ENCODE measurements at places on chromosomes 6 and 20.

GRCh38 chr6:139820210-139820609 is 445.8 kb upstream of the CITED2 start:
- DNase-seq, result no peak

- DNase-seq, result no peak
These were observed 514 bp downstream of the TCFL5 start for GRCh38 chr20:62860924-62861691.

DNA sequence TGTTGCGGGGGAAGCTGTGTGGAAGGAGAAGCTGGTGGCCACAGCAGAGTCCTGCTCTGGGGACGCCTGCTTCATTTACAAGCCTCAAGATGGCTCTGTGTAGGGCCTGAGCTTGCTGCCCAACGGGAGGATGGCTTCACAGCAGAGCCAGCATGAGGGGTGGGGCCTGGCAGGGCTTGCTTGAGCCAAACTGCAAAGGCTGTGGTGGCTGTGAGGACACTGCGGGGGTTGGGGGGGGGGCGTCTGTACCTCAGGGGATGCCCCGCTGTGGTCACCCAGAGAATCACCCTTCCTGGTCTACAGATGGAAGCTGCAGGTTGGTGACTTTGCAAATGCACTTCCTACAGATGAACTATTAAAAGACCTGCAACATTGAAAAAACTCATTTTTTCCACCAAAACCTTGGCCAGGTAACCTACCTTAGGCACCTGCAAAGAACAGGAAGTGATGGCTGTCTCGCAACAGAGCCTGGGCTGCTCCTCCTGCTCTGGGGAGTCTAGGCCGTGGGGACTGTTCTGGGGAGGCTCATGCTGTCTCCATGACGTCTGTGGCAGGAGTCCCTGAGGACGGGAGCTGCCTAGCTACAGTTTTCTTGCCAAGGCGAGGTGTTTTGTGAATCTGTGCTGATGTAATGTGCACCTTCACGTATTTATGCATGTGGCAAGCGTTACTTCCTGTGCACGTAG is 7.3 kb downstream of the NPBWR2 start:
- DNase-seq, result no peak

DNA sequence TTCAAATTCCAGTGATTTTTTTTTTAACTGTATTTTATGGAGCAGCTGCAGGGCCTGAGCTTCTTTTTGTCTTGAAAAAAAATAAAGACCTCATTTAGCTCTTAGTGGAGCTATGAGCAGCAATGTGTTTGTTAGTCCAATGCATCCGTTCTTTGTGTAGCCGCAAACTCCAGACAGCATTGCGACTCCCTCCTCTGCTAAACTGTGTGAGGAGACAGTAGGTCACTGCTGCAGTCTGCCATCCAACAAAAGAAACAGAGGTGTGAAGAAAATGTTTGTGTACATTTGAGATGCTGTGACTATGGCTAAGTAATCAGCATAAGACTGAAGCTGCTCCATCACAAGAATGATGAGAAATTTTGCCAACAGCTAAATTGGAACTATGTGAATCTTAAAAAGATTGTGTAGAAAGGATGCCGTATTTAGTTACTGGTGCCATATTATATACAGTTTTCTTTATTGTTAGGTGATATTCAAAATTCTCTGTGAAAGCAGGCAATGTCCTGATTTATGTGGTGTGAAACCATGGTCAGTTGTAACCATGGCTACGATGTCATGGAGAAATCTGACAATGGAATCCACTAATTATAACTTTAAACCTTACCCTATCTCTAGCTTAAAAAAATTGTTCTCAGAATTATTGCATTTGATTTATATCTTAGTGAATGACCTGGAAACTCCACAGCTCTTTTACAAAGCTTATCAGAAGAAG is 428.8 kb upstream of the EPHA7 start:
- DNase-seq, result no peak

GRCh38 chr6:13712599-13712898 is 914 bp upstream of the RANBP9 start:
- no peak for DNase-seq

DNA sequence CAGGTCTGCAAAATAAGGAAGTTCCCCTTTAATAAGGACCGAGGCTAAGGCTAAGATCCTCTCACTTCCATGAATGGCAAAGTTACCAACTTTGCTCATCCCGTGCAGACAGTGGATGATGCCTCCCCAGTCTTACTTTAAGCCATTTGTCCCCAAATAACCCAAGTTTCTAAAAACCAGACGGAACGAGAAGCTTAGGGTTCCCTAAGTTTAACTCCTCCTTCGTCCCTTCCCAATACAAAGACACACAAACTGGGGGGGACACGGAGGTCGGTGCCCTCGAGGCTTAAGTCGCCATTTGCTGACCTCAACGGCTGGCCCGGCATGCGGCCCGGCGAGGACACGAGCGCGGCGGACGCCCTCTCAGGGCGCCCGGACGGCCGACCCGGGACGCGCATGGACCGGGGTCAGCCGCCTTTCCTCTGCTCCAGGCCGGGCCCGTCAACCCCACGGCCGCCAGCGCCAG is 527 bp downstream of the FBXO30 start:
- no peak for DNase-seq

- DNase-seq, result no peak
These were observed 594.3 kb downstream of the UTRN start for GRCh38 chr6:144879436-144879835.

GRCh38 chr6:136090929-136091328 is 159.2 kb downstream of the MTFR2 start:
- no peak for DNase-seq

DNA sequence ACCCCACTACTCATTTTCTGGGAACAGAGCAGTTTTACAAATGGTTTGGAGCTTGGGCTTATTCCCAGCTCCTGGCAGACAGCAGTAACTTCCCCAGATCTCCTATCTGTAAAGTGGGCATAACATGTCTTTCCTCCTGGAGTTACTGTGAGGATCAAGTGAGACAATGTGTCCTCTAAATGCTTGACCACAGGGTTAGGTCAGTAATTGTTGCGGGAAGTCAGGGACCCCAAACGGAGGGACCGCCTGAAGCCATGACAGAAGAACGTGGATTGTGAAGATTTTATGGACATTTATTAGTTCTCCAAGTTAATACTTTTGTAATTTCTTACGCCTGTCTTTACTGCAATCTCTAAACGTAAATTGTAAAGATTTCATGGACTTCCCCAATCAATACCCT is 15.3 kb upstream of the ZNFX1 start:
- DNase-seq, result no peak

Data from activated gamma-delta T cell treated with anti-CD3 and anti-CD28 coated beads, Interleukin-2, amount 50 U/mL, for 16 hours (primary cell).